ENCODE measurements at places on chromosomes 2 and 18. TPM values are rescaled to one million over a fixed set of nuclear protein-coding genes. Genes with fewer than 3 reads are reported as not detected.

PCARE gene
- total RNA-seq: not detected

GRCh38 chr18:63238693-63239075, 80.9 kb downstream of the BCL2 start:
- peak overlapping the region; percentile 76 for H3K27ac ChIP-seq
- no peak for DNase-seq
- H3K27me3 ChIP-seq: no peaks in the 10 kb centered on the region
- peaks cover 22% of the 10 kb centered on the region for H3K4me1 ChIP-seq
- no peaks in the 10 kb centered on the region for H3K36me3 ChIP-seq
- no peak overlapping the region for H3K4me3 ChIP-seq

GCKR gene
- total RNA-seq: 33.5 TPM

GRCh38 chr2:128777196-128778035, 458.7 kb upstream of the HS6ST1 start:
- H3K27ac ChIP-seq: no peak overlapping the region
- no peak for DNase-seq
- no peak overlapping the region for H3K4me3 ChIP-seq
- no peaks in the 10 kb centered on the region for H3K4me1 ChIP-seq
- H3K27me3 ChIP-seq: no peaks in the 10 kb centered on the region

GRCh38 chr2:172438741-172439508, 11.5 kb downstream of the ITGA6 start:
- DNase-seq: peak; percentile 65
- no peaks in the 10 kb centered on the region for H3K27me3 ChIP-seq
- H3K4me3 ChIP-seq: no peak overlapping the region
- H3K27ac ChIP-seq: peak overlapping the region; percentile 47

GREB1 gene
- 37.9 TPM for total RNA-seq

DNA sequence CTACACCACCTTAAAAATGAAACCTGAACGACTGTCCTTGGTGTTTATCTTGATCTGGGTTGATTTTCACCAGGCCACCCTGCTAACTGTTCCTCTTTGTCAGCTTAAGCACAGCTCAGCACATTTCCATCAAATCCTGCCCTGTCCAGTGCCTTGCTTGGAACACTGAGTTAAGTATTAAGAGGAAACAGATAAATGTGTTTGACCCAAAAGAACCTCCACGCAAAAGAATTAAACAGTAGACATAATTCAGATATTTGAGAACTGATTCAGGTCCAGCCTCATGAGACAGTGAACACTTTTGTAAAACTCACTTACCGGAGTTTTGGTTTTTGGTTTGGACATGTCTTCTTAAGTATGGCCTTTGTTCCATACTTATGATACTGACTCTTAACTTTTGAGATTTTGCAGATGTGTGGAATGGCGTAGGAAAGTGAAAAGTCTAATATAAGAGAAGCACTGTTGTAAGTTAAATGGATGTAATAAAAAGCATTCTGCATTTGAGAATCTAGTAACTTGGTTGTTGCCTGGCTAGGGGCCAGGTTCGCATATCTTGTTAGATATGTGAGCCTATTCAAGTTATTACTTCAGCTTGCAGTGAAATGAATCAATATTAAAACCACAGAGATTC, 88.9 kb upstream of the SERPINE2 start:
- H3K27me3 ChIP-seq: no peaks in the 10 kb centered on the region
- no peak for DNase-seq
- H3K27ac ChIP-seq: no peak overlapping the region
- no peaks in the 10 kb centered on the region for H3K36me3 ChIP-seq

DNA sequence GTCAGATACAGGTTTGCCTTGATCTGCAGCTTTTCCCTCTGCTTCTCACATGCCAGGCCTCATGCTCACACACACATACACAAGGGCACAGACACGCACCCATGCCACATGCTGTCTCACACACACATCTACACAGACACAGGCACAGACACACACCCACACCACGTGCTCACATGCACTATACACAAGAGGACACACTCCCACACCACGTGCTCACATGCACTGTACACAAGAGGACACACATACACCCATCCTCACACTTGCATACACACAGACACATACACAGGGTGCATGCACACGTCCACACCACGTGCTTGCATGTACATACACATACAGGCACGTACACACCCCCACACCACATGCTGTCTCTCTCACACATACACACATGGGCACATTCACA, 253.8 kb downstream of the ATAD2B start:
- H3K27ac ChIP-seq: no peak overlapping the region
- DNase-seq: no peak
- H3K4me3 ChIP-seq: no peak overlapping the region
- no peaks in the 10 kb centered on the region for H3K27me3 ChIP-seq
- H3K36me3 ChIP-seq: no peaks in the 10 kb centered on the region

SERPINB8 gene
- total RNA-seq: 1.2 TPM

DNA sequence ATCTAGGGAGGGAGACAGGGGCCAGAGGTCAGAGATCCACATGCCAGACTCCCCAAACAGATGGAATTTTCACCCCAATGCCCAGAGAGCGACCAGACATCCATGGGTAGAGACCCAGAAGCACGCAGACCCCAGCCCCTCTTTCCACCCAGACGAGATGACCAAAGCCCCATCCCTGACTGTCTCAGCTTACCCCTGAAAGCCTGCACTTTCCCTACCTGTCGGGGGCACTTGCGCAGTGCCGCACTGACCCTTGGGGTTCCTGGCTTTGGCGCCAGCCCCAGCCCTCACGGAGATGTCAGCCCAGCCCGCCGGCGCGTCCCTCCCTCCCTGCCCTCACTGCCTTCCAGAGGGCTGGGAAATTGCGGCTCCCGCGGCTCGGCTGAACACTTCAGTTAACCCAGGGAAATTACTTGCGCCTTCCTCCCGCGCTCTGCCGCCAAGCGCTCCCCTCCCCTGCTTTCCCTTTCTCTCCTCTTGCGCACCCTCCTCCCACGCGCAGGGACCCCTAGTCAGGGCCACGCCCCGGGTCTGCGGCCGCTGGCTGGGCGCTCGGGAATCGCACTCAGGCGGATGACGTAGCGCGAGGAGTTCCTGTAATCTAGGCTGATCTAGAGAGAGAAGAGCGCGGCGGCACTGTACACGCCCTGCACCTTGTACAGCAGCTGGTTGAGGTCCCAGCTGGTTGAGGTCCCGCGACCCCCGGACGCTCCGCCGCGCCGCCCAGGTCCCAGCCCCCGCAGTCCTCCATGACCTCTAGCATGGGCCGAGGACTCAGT, 12.0 kb downstream of the ALPG start:
- H3K4me3 ChIP-seq: peak overlapping the region; percentile 46
- DNase-seq: no peak
- H3K4me1 ChIP-seq: peaks cover 25% of the 10 kb centered on the region
- H3K27ac ChIP-seq: no peak overlapping the region
- H3K36me3 ChIP-seq: no peaks in the 10 kb centered on the region

GAREM2 gene
- total RNA-seq: 1.5 TPM

TTN gene
- 1.8 TPM for total RNA-seq

GRCh38 chr2:187991389-187991788, 300.3 kb upstream of the GULP1 start:
- no peak overlapping the region for H3K4me3 ChIP-seq
- H3K36me3 ChIP-seq: no peaks in the 10 kb centered on the region
- DNase-seq: no peak
- no peaks in the 10 kb centered on the region for H3K27me3 ChIP-seq

SALL3 gene
- total RNA-seq: not detected

DNA sequence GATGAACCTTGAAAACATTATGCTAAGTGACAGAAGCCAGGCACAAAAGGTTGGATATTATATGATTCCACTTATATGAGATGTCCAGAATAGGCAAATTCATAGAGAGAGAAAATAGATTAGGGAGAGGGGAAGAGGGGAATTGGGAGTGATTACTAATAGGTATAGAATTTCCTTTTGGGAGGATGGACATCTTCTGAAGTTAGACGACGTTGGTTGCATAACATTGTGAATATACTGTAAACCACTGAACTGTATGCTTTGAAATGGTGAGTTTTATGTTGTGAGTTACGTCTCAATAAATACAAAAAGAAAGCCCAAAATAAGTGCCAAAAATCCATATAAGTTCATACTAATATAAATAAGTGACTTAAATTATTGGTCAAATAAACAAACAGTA, 18.6 kb upstream of the CYP26B1 start:
- H3K27ac ChIP-seq: no peak overlapping the region
- H3K27me3 ChIP-seq: no peaks in the 10 kb centered on the region
- DNase-seq: no peak
- H3K4me1 ChIP-seq: no peaks in the 10 kb centered on the region
- no peaks in the 10 kb centered on the region for H3K36me3 ChIP-seq
- no peak overlapping the region for H3K4me3 ChIP-seq

GRCh38 chr18:60018618-60019462, 119.0 kb downstream of the PMAIP1 start:
- DNase-seq: no peak
- H3K27me3 ChIP-seq: no peaks in the 10 kb centered on the region
- H3K27ac ChIP-seq: no peak overlapping the region
- no peak overlapping the region for H3K4me3 ChIP-seq

PLCL1 gene
- total RNA-seq: 17.1 TPM

- H3K27me3 ChIP-seq: no peaks in the 10 kb centered on the region
- no peak overlapping the region for H3K4me3 ChIP-seq
- no peak overlapping the region for H3K27ac ChIP-seq
- no peak for DNase-seq
- no peaks in the 10 kb centered on the region for H3K36me3 ChIP-seq
These were observed 78.0 kb upstream of the MGAT5 start for GRCh38 chr2:134175834-134176233.

SH2D6 gene
- total RNA-seq: not detected

- no peaks in the 10 kb centered on the region for H3K4me1 ChIP-seq
- no peaks in the 10 kb centered on the region for H3K36me3 ChIP-seq
- no peak overlapping the region for H3K27ac ChIP-seq
- DNase-seq: peak; percentile 64
- no peaks in the 10 kb centered on the region for H3K27me3 ChIP-seq
These were observed 459.5 kb downstream of the DLGAP1 start for GRCh38 chr18:3995476-3996102.

MAP2 gene
- 24.6 TPM for total RNA-seq

MYCN gene
- not detected for total RNA-seq

- peaks cover 8% of the 10 kb centered on the region for H3K27me3 ChIP-seq
- no peaks in the 10 kb centered on the region for H3K36me3 ChIP-seq
- no peak for DNase-seq
These were observed 47.8 kb upstream of the TEX51 start for GRCh38 chr2:126850940-126851339.

GRCh38 chr2:69634196-69634821, 9.2 kb downstream of the AAK1 start:
- DNase-seq: no peak
- no peak overlapping the region for H3K4me3 ChIP-seq
- H3K27me3 ChIP-seq: no peaks in the 10 kb centered on the region
- H3K27ac ChIP-seq: no peak overlapping the region

GRCh38 chr18:70417847-70418246, 129.0 kb downstream of the SOCS6 start:
- H3K36me3 ChIP-seq: no peaks in the 10 kb centered on the region
- DNase-seq: no peak
- no peaks in the 10 kb centered on the region for H3K27me3 ChIP-seq
- H3K4me1 ChIP-seq: peaks cover 41% of the 10 kb centered on the region
- no peak overlapping the region for H3K4me3 ChIP-seq

- no peaks in the 10 kb centered on the region for H3K4me1 ChIP-seq
- H3K4me3 ChIP-seq: no peak overlapping the region
- H3K36me3 ChIP-seq: no peaks in the 10 kb centered on the region
- no peaks in the 10 kb centered on the region for H3K27me3 ChIP-seq
These were observed 202.3 kb upstream of the TCF4 start for GRCh38 chr18:55790296-55790695.

DNA sequence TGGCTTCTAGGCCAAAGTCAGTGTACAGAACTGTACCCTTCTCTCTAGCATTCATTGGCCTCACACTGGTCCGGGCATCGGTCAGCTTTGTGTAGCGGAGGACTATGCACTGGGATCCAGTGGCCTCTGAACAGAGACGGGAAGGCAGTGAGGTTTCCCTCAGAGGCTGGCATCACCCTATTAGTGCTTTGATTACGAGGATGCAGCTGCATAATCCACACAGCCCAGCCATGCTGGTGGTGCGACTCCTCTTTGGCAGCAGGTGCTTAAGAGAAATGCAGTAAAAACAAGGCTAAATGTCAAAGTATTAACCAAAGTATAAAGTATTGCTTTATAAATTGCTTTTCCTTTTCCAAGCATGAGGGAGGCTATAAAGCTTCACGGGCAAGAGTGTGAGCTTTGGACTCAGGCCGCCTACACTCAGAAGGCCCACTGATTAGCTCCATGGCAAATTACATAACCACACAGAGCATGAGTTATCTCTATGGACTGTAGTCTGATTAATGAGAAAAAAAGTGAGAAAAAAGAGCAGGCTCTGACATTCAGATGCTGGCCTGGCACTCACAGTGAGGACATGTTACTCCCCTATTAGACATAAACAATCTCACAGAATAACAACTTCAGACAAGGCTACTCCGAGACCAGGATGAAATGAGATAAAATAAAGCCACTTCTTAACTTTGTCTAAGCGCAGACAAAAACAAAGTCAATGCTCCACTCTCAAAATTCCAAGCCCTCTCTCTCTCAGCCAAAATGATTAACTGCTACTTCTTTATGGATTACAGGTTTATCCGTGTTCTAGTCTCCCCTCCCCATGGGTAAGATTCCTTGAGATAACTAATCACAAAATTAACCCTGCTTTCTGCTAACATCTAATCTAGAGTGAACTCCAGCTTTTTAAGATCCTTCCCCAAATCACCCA, 6.4 kb upstream of the CRYGC start:
- no peak overlapping the region for H3K27ac ChIP-seq
- H3K27me3 ChIP-seq: no peaks in the 10 kb centered on the region
- H3K4me3 ChIP-seq: no peak overlapping the region
- H3K4me1 ChIP-seq: no peaks in the 10 kb centered on the region
- no peaks in the 10 kb centered on the region for H3K36me3 ChIP-seq
- DNase-seq: no peak
